ENCODE measurements at places on chromosomes 5 and 9.

GRCh38 chr9:90680534-90680933, 37.9 kb upstream of the DIRAS2 start:
- DNase-seq: no peak

DNA sequence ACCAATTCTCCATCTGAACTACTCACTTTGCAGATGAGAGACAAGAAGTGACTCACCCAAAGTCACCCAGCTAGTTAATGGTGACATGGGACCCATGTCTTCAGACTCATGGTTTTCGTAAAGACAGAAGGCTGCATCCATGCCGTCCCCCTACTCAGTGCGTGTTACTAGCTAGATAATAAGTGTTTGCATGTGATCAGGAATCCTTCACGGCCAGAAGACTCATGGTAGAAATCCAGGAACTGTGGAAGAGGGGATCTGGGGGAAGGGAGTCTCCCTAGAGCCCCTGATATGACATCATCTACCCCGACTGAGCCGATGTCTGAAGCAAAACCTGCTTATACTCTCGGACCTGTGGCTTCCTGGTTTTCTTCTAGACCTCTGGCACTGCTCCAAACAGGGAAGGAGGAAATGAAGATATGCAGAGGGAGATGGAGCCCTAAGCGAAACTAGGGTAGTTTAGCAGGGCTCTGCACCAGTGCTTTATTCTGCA, 3.3 kb downstream of the RNF183 start:
- DNase-seq: no peak

- DNase-seq: no peak
Observed at GRCh38 chr5:141882594-141883183, 4.5 kb upstream of the PCDH1 start.

GRCh38 chr5:171797543-171797942, 11.9 kb downstream of the SMIM23 start:
- DNase-seq: no peak

DNA sequence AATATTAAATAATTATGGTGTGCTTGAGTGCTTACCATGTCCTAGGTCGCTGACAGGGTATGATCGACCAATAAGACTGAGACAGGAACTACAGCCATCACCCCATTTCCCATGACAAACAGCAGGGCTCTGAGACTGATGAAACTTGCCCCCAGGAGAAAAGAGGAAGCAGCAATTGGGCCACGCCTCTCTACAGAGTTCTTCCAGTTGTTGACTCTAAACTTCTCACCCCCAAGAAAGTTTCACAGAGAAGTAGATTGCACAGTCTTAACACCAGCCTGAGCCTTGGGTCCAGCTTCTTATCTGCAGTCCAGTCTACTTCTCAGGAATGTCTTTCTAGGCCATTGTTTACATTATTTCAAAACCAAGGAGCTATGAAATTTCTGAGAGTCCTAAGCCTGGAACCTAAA, 182.2 kb upstream of the ANKRD55 start:
- peak; percentile 11 for DNase-seq

- no peak for DNase-seq
Observed at GRCh38 chr5:119537704-119538103, 85.4 kb downstream of the HSD17B4 start.

DNA sequence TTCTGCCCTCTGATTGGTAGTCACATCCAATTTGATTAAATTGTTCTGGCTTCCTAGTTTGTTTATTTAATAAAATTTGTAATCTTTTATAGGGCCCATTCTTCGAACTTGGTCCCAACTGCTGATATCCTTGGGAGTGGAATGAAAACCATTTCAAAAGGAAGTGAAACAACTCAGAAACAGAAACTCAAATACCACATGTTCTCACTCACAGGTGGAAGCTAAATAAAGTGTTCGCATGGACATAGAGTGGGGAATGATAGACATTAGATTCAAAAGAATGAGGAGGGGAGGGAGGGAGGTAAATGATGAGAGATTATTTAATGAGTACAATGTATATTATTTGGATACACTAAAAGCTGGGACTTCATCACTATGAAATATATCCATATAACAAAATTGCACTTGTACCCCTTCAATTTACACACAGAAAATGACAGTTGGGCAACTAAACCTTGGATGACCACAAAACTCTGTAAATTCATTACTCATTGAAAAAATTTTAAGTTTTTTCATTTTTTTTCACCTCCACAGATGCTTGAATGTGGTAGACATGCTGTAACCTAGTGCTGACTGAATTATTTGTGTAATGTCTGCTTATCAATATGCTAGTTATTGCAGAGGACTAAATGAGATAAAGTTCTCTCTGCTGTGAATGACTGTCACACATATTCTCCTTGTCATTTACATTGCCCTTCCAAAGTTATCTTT, 16.0 kb downstream of the ATP10B start:
- DNase-seq: no peak

- no peak for DNase-seq
Observed at GRCh38 chr9:129405827-129406213, 215.1 kb downstream of the C9orf50 start.

GRCh38 chr5:1056611-1057484, 48.2 kb downstream of the NKD2 start:
- DNase-seq: no peak

DNA sequence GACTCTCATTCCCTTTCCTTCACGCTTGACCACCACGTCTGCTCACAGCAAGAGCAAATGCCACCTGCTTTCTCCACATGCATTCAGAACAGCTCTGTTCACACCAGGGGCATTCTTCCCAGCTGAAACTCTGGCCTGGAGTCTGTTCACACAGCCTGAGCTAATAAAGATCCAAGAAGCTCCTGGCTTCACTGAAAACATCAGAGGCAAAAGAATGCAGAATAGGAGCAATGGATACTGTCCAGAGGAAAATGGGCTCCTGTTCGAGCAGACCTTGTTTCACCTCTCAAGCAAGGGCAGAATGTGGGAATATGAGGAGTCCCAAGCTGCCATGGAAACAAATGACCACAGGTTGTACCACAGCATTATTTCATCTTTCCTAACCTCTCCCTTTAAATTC, 402.7 kb upstream of the TNC start:
- DNase-seq: no peak

- no peak for DNase-seq
Observed at GRCh38 chr9:86705490-86705889, 241.8 kb downstream of the GAS1 start.

- DNase-seq: no peak
Observed at GRCh38 chr5:39765366-39765765, 340.6 kb upstream of the DAB2 start.

Measured in AG09309 (cell line).